ENCODE measurements at places on chromosomes 2 and 18.

GRCh38 chr18:10119991-10120390 is 206.2 kb downstream of the VAPA start:
- no peak for DNase-seq

- no peak for DNase-seq
Measured at GRCh38 chr2:5592916-5593315, 99.3 kb upstream of the SOX11 start.

DNA sequence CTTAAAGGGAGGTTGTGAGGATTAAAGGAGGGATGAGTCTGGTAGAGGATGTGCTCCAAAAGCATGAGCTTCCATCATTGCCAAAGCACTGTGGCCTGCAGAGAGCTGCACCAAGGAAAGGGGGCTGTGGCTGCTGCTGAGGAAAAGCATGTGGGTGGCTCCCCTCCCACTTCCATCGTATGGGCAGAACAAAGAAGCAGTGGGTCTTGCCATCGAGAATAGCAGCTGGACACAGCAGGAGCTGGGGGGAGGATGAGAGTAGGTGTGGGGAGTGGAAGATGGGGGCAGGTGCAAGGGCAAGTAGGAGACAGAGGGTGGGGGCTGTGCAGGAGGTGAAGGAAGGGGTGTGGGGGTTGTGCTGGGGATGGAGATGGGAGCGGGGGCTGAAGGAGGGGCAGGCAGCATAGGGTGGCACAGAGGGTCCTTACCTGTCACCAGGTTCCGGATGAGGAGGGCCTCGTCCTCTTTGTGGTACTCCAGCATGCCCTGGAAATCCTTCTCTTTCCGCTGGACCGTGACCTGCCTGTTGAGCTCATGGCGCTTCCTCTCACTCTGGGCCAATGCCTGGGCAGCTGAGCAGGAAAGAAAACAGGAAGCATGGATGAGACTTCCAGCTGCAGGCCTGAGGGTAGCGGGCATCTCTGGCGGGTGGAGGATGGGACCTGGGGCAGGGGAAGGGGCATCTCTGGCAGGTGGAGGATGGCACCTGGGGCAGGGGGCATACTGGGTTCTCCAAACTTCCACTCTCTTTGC is 33.6 kb upstream of the ACAA2 start:
- no peak for DNase-seq

DNA sequence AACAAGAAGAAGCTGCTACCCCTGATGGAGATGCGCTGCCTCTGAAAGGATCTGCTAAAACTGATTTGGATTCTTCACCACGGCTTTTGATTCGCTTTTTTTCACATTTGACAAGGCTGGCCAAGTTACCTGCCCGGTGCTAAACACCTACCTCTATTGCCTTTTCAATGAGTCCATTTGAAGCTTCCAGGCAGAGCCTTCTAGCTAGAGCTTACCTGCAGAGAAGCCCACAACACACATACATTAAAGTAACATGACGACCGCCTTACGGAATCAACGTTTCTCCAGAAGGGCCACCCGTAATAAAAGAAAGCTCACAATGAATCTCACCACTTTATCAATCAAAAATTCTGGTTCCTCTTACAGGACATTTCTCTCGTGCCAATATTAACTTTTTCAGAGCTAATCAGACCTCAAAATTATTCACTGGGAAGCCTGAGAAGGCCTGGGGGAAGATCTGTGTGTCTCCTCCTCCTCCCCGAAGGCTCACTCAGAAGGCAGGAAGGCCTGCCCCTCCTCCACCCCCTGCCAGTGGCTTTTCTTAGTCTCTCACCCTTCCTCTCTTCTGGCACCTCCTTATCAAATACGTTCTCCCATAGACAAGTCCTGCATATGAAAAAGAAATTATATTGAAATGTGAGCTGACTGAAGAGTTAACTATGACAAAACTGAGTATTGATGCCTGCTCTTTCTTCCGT is 171.0 kb downstream of the DNER start:
- no peak for DNase-seq

GRCh38 chr2:223501641-223502040 is 100.5 kb downstream of the SCG2 start:
- no peak for DNase-seq

DNA sequence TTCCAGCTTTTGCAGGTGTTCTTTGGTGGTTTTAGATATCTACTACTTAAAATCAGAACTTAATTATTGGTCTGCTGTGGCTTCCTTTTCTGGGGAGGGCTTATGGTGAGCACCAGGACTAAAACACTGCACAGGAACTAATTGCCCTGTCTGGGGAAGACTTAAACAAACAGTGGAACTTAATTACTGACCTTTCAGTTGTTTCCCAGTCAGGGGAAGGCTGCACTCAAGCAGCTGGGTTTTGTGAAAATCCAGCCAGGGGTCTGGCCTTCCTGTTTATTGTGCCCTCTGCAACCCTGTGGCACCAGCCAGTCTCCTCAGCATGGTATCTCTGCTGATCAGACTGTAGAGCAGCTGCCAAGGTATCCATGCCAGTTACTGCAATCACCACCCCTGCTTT is 398.2 kb downstream of the ADCYAP1 start:
- no peak for DNase-seq

DNA sequence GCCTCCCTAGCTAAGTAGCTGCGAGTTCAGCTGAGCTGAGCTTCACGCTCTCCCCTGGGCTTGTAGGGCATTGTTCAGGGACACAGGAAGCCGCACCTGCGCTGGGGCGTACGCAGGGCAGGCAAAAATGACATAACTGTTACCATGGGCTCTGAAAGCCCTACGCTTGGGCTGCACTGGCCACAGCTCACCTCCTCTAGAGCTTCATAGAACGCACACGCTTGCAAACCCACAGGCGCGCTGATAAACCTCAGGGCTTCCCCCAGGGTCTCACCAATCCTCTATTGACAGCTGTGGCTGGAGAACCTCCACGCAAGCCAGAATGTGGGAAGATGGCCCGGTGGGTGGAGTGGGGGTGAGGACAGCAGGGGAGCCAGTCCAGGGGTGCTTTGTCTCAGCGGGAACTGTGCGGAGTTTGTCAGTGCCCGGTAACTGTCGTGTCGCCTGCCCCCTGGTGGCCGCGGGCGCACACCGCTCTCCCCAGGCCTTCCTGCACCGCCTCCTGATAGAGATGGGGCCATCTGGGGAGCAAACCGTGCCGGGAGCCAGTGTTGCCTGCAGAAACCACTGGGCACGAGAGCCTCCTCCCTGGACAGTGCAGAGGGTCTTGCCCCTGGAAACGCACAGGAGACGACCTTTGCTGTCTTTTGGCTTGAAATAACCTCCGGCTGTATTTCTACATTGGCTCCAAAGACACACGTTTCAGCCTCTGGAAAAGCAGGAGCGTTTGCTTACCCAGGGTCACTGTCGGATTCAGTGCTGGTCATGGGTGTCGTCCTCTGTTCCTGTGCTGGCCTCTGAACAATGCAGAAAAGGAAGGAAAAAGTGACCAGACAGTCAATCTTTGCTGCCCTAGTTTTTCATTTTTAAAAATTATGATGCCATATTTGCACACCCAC is 17.0 kb upstream of the CIDEA start:
- DNase-seq, result peak; percentile 48

DNA sequence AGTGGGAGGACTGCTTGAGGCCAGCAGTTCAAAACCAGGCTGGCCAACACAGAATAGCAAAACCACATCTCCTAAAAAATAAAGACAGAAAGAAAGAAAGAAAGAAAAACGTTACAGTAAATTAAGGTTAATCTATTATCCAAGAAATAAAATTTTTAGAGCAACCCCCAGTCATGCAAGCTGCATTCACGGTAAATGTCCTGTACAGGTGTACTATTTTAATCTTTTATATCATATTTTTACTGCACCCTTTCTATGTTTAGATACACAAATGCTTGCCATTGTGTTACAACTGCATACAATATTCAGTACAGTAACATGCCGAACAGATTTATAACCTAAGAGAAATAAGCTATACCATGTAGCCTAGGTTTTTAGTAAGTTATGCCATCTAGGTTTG is 6.0 kb downstream of the PDIA6 start:
- no peak for DNase-seq

GRCh38 chr2:45886171-45886663 is 234.7 kb downstream of the PRKCE start:
- no peak for DNase-seq

GRCh38 chr18:64253222-64253621 is 104.3 kb upstream of the LINC00305 start:
- DNase-seq, result no peak

DNA sequence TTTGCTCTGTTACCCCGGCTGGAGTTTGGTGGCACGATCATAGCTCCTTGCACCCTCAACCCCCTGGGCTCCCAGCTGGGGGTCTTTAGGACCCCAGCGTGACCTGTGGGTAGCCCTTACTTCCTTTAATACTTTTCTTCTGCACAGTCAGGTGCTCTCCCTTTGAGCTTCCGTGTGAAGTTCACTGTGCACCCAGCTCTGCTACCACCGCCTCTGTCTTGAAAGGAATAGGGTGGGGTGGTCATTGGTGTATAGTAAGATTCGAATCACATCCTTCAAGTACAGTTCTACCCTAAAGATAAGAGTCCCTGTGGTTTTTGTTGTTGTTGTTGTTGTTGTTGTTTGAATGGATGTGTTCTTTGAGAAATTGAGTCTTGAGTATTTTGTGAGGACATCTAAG is 267.4 kb downstream of the NEDD4L start:
- DNase-seq, result no peak

DNA sequence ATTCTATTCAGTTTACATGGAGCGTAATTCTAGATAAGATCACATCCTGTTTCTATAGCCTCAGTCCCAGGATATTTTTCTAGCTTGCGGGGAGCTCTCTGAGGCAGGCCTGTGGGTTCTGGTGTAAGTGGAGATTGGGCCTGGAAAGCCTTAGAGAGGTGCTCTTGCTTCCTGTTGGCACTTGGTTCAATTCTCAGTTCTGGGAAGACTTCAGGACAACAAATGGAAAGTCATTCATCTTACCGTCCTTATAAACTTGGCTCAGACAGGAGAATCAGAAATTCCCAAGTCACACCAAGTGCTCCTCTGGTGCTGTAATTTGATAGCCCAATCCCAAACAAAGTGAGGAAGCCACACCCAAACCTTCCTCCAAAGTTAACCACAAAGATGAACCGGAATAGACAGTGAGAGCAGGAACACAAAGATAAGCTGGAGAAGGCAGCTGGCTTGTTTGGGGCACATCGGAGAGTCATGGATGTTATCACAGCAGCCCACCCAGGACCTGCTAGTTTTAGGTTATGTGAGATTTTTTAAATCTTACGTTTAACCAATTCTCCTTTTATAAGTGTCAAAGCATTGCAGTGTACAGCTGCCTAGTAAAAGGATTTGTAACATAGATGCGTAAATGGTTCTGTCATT is 144.3 kb upstream of the MAP3K20 start:
- no peak for DNase-seq

DNA sequence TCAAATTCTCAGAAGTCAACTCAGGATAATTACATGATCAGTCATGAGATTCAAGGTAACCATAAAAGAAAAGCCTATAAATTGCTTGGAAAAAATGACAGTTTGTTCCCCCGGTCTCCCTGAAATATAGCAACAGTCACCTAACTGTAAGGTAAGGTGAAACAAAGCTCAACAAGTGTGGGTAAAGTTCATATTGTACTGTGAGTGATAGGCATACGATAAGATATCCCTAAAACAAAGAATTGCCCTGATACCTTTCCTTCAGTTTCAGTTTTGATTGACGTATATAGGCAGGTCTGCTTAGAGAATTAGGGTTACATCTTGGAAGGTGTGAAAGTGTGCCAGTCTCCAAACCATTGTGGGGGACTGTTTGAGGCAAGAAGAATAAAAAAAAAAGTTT is 4.0 kb upstream of the CCBE1 start:
- no peak for DNase-seq

DNA sequence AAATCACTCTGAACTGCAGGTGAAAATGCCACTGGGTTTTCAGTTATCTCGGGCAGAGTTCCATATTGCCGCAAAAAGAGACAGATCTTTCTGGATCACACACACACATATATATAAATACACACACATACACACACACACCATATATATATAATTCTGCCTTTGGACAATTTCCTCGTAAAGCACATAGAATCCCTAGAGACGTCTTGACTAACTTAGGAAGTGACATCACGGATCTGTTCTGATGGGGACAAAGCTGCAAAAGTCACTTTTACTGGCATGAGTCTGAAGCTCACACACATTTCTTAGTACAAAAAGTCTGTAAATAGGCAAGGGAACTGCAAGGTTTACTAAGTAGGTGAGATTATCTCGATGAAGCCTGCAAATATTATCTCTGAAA is 28.6 kb upstream of the MBOAT2 start:
- DNase-seq, result no peak

- DNase-seq, result no peak
Measured at GRCh38 chr2:232959139-232959538, 53.9 kb downstream of the NGEF start.

- DNase-seq, result no peak
Measured at GRCh38 chr18:9796935-9797549, 88.7 kb upstream of the TXNDC2 start.

DNA sequence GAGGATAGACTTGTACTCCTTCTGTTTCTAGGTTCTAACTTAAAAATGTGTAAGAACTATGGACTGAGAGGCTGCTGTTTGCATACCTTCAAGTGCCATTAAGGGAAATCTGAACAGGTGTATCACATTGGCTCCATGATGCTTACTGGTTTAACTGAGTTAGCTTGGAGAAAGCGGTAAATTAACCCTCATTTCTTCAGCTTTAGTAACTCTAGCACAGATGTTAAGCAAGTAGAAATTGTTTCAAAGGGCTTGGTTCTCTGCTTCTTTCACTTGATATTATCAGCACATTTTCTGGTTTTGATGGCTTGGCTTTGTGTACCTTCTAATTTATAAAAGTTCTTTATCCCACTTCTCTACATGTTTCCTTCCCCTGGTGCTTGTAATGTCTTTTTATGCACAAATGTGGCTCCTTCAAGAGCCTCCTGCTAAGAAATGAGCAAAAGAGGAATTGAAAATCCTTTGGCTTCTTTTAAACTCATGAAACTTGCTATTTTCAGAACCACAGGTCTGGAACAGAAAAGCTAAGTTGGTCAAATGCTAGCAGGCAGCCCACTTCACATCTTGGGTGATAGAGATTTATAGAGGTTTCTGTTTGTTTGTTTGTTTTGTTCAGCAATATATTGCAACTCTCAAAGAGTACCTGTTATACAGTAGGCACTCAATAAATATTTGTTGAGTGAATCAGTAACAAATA is 249.9 kb upstream of the THUMPD2 start:
- no peak for DNase-seq

GRCh38 chr2:2827761-2828221 is 496.7 kb upstream of the MYT1L start:
- DNase-seq, result no peak

- DNase-seq, result no peak
Measured at GRCh38 chr2:168155046-168155445, 92.3 kb downstream of the STK39 start.

DNA sequence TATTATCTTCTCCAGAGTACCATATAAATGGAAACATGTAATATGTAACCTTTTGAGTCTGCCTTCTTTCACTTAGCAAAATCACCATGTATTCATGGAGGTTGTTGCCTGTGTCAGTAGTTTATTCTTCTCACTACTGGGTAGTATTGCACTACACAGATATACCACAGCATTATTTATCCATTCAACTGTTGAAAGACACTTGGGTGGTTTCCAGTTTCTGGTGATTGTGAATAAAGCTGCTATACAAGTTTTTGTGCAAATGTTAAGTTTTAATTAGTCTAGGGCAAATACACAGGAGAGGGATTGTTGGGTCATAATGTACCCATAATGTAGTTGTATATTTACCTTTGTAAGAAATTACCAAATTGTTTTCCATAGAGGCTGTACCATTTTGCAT is 29.6 kb upstream of the RPRD1A start:
- no peak for DNase-seq

GRCh38 chr2:10095175-10095574 is 15.0 kb upstream of the CYS1 start:
- no peak for DNase-seq

GRCh38 chr2:86498468-86499260 is 57.5 kb downstream of the KDM3A start:
- DNase-seq, result no peak

All from stimulated activated CD4-positive, alpha-beta T cell treated with anti-CD3 and anti-CD28 coated beads, Interleukin-1b, Interleukin-23, amount 100 ng/mL, for 4 hours (primary cell).